ENCODE measurements at places on chromosomes 1 and 21.
A peak's percentile ranks its signal among the peaks of the same experiment; 100 is the strongest.

- no peak for DNase-seq
Observed at GRCh38 chr1:76012341-76013205, 62.0 kb upstream of the ST6GALNAC3 start.

GRCh38 chr1:59020151-59020997 lies 236.5 kb upstream of the JUN start:
- peak; percentile 89 for DNase-seq

DNA sequence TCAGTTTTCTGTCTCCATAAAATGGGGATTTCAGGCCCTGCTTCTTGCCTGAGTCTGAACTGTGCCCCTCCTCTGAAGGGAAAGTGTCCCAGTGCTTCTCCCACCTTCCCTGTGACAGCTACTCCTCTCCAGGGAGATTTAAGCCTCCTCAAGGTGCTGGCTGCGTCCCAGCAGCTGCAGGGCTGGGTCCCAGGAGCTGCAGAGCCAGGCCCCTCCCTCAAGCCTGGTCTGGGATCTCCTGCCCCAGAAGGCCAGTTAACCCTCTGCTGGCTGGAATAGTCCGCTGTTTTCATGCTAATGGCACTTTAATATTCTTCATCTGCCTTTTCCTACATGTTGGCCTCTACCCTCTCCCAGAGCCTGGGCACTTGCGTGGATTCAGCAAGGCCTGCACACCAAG lies 99.0 kb downstream of the PLXNA2 start:
- no peak for DNase-seq

DNA sequence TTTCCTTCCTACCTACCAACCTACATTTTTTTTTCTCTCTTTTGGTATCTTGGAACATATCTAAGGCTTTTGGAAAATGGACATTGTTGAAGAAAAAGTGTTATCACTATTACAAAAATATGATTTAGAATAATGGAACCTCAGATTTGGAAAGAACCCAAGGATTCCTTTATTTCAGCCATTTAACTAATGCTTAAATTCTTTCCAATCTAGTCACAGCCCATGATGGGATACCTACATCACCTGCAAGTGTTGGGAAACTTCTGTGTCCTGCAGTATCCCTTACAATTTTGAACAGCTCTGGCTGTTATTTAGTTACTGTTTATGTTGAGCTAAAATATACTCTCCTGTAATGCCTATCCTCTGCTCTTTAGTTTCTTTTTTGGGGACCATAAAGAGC lies 22.3 kb upstream of the APOBEC4 start:
- DNase-seq: no peak

DNA sequence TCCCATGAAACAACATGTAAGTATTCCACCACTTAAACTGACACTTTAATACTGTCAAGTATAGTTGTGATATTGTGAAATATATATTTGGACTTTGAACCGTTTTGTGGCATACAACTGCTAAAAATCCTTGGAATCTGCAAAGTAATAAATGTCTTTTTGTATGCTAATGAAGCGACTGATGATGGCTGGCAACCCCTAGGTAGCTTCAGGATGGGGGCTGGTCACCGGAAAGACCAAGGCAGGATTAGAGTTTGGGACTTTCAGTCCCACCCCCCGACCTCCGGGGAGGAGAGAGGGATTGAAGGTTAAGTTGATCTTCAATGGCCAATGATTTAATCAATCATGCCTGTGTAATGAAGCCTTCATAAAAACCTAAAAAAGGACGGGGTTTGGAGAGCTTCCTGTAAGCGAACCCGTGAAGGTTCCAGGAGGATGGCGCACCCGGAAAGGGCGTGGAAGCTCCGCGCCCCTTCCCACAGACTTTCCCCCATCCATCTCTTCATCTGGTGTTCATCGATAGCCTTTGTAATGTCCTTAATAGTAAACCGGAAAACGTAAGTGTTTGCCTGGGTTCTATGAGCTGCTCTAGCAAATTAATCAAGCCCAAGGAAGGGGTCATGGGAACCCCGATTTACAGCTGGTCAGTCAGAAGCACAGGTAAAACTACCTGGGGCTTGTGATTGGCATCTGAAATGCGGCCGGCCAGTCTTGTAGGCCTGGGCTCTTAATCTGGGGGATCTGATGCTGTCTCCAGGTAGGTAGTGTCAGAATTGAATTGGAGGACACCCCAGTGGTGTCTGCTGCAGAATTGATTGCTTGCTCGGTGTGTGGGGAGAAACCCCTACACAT lies 1.8 kb upstream of the ZNF281 start:
- no peak for DNase-seq

DNA sequence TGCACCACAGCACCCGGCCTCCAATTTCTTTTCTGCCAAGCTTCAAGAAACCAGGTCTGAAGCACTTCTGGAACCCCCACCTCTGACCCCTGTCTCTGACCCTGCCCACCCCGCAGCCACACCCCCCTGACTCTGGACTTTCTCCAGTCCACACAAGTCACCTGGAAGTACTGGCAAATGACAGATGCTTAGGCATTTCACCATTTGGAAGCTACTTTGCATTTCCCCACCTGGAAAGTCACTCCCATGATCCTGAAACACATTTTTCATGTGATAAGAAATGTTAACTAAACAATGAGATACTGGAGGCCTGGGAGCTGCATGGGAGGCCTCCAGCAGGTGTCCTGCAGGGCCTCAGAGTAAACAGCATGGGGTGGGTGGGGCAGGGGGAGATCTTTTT lies 45.7 kb downstream of the NTPCR start:
- DNase-seq: no peak

- DNase-seq: no peak
Observed at GRCh38 chr1:245226203-245226499, 71.4 kb downstream of the KIF26B start.

DNA sequence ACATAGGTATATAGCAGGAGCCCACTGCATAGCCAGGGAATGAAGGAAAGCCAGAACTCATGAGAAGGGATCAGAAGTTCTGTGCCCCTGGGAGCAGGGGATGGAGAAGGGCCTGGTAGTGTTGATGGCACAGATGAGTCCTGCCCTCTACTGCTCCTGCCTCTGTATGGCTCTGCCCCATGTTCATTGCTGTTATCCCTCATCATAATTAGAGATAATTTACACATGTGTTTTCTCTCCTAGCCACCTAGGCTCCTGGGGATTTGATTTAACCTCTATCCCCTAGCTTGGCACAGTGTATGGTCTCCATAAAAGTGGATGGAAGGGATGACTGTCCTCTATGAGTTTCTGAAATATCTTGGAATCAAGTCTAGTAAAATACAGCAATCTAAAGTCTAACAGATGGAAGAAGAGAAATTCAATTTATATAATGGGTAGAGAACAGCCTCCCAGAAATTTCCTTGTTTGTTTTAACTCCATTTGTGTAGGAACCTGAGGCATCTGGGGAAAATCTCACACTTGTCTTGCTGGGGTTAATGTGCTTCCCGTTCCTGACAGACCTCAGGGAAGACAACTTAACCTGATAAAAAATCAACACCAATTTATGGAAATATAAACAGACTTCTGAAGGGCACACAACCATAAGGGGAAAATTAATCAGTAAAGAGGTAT lies 393.8 kb downstream of the HHAT start:
- no peak for DNase-seq

DNA sequence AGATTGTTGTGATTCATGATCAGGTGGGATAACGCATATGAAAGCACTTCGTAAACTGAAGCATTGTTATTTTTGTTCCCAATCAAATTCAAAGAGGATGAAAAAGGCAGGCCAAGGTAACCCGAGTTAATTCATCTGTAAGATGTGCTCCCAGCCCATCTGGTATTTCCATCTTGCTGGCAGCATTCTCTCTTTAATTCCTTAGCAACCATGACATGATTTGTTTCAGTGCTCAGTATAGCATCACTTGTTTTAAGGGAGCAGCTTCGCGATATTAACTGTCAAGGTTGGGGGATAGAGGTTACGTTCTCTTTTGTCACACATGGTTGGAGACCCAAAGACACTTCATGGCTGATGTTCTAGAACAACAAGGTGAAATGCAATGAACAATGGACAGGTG lies 6.4 kb downstream of the TSPAN2 start:
- no peak for DNase-seq

DNA sequence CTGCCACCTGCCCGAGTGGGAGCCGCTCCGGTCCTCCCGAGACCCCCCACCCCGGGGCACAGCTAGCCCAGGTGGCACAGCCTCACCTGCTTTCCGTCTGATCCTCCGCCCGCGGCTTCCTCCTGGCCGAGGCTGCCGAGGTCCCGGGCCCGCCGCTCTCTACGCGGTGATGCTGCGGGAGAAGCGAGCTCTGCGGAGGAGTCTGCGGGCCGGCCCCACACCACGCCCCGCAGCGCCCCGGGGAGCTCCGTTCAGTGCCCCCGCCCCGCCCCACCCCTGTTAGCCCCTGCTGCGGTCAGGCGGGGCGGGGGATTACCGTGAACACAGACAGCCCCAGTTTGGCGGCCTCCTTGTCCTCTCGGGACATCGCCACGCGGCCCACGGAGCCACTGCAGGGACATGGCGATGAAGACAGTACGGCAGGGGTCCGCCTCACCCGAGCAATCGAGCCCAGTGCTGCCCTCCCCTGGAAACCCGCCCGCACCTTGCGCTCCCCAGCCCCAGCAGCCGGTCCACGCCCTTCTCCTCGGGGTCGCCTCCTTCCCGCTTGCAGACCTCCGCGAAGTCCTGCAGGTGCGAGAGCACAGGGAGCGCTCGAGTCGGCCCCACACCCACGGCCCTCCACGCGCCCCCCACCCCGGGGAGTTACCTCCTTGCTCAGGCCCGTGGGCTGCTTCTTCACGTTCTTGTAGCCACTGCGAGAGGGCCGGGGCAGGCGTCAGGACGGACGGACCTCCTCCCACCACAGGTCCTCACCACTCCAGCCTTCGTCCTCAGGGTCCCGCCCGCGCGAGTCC lies 933 bp downstream of the C1orf35 start:
- peak; percentile 35 for DNase-seq

GRCh38 chr1:58592522-58593134 lies 15.6 kb upstream of the TACSTD2 start:
- DNase-seq: peak; percentile 96

DNA sequence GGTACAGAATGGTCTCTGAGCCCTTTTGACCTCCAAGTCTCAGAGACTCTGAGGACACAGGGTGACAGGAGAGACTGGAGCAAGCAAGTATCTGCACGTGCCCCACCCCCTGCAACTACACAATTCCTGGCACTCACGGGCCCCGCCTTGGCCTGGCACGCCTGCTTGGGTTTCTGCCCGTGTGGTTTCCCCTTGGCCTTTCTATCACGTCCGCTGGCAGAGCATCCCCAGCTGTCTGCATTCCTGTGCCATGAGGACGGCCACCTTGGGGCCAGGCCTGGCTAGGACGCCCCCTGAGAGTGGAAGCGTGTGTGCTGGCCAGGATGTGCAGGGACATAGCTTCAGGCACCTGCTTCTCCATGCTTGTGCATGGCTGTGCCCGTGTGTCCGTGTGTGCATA lies 14.3 kb upstream of the EDN2 start:
- peak; percentile 86 for DNase-seq

GRCh38 chr1:202286622-202287097 lies 55.1 kb downstream of the UBE2T start:
- DNase-seq: peak; percentile 94

- DNase-seq: no peak
Observed at GRCh38 chr1:24159366-24159765, 16.4 kb upstream of the IL22RA1 start.

GRCh38 chr1:245059806-245060424 lies 94.9 kb upstream of the KIF26B start:
- DNase-seq: no peak

DNA sequence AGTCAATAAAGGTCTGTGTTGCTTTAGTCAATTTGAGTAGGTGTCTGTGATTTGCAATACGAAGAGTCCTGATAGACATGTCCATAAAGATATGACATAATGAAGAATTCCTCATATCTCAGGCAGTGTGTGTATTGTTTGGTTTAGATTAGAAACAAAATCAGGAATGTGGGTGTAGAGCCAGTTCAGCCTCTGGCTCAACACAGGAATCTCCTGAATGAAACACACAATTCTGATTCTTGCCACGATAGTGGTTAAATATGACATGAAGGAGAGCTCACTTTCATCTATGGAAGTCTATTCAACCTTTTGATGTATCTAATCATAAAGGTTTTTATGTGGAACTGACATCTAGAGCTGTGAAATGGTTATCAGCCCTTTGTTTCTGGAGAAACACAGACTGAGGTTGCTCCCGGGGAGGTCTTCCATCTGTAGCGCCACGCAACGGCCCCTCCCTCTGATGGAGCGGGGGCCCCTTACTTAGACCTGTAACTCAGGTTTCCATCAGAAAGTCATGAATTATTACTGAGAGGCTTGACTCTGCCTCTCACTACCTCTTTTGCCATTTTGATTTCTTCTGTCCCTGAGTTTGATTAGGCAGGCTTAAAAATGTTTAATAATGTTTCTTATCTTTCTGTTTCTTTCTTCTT lies 19.5 kb downstream of the TSPAN2 start:
- DNase-seq: peak; percentile 63

GRCh38 chr1:55632906-55633305 lies 417.7 kb upstream of the USP24 start:
- DNase-seq: no peak

DNA sequence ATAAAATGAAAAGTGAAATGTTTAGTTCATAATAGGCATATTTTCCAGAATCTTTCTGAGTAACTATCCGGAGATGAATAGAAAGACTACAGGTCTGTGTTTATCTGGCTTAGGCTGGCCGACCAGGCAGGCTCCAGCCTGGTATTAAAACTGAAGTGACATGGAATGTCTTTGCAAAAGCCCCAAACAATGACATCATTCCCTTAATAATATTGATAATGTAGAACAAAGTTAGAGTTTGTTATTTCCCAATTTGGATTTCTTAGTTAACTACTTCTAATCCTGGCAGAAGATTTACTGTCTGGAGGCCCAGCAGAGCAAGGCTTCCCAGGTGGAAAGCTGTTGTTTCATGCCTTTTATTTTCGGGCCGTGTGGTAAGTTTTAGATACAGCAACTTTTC lies 207.7 kb downstream of the GREM2 start:
- no peak for DNase-seq

- no peak for DNase-seq
Observed at GRCh38 chr1:14915356-14916054, 238.0 kb upstream of the TMEM51 start.

GRCh38 chr1:8790987-8791386 lies 26.5 kb downstream of the RERE start:
- no peak for DNase-seq

GRCh38 chr1:248808876-248809275 lies 16.8 kb downstream of the SH3BP5L start:
- no peak for DNase-seq

- DNase-seq: no peak
Observed at GRCh38 chr1:223515421-223515820, 122.2 kb downstream of the CCDC185 start.

DNA sequence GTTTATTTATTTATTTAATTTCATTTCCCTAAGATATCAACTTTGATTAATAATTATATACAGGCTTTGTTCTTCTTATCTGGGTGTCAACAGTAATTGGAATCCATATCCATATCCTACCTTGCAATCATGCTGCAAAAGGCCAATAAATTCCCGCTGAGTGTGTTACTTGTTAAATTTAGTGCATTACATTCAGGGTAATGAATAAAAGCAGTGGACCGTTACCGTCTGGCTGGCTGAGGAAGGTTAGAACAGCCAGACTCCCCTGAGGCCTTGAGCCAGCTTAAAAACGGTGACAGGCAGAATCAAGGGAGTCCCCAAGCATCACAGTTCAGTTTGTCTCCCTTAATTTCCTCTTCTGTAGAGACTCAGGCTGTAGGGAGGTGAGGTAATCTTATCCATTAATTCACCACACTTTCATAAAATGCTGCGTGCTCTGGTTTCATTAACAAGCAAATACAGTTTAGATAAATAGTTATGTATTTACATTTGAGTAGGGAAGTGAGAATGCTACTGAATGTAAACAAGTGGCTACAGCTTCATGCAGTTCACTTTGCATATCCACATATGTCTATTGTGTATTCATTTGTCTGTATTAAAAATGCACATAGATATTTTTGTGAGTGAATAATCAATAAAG lies 888.2 kb upstream of the CXADR start:
- no peak for DNase-seq
